CD4-positive, alpha-beta T cell treated with Interleukin-4 for 4 hours (primary cell): ENCODE measurements at places on chromosomes 3 and 15.

DNA sequence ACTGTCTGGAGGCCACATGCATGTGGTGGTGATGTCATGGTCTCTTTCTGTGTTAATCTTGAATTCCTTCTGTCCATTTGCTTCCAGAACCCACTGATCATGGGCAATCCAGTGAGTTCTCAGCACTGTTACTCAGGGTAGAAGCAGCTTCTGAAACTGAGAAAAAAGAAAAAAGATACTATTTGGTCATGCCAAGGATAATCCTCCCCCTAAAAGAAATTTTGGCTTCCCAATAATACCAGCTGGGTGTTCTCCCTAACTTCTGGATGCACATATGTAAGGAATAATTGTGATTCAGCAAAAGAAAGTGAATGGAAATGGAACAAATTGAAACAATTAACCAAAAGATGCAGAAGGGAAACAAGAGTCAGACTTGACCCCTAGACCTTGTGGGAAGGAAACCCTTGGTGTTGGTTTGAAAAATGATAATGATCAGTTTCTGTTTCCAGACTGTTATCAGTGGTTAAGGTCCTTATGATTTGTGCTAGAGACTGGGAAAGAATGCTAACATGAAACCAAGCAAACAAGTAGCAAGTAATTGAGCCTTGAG, 92.3 kb downstream of the RBMS3 start:
- no peak for DNase-seq

- no peak for DNase-seq
Observed at GRCh38 chr15:22973286-22973685, 6.9 kb downstream of the CYFIP1 start.

DNA sequence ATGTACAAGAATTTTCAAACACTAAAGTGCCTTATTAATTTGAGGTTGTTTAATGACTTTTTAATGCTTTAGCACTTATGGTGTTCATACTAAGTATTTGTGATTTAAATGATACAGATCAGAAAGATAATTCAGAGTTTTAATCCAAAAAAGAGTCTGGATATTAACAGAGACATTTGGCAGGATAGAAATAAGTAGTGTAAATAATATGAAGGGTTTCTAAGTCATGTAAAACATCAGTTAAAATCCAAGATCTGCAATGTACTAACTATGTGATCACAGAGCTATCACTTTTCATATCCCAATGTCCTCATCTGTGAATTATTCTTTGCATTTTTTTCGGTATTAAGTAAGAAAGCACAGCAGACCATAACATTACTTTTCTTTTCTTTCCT, 62.9 kb downstream of the CD200 start:
- no peak for DNase-seq

DNA sequence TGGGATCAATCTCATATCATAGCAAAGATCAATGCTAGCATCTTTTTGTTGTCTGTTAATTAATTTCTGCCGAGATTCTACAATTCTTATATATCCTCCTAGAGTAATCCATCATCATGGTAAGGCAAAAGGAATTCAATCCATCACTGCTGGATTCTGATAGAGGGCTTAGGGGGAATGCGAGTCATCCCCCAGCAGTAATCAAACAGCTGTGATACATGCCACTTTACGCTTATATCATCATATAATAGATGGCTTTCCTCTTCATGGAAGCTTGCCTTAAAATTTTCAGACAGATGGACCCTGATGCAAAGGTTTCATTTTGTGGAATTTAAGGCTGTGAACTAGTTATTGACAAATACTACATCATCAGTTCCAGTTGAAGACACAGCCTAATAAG, 645.9 kb downstream of the CADM2 start:
- no peak for DNase-seq

DNA sequence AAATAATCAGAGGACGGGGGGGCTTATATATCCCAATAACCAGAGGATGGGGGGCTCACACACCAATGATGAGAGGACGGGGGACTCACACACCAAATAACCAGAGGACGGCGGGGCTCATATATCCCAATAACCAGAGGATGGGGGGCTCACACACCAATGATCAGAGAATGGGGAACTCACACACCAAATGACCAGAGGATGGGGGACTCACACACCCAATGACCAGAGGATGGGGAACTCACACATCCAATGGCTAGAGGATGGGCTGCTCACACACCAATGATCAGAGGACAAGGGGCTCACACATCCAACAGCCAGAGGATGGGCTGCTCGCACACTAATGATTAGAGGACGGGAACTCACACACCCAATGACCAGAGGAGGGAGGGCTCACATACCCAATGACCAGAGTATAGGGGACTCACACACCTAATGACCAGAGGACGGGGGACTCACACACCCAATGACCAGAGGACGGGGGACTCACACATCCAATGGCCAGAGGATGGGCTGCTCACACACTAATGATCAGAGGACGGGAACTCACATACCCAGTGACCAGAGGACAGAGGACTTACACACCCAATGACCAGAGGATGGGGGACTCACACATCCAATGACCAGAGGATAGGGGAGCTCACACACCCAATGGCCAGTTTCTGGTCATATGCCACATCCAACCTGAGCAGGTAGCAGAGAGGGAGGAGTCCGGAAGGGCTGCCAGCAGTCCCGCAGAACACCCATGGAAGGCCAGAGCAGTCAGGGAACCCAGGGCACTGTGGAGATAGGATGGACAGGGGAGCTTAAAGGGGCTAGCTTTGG, 10.6 kb downstream of the RAB6B start:
- DNase-seq, result no peak

DNA sequence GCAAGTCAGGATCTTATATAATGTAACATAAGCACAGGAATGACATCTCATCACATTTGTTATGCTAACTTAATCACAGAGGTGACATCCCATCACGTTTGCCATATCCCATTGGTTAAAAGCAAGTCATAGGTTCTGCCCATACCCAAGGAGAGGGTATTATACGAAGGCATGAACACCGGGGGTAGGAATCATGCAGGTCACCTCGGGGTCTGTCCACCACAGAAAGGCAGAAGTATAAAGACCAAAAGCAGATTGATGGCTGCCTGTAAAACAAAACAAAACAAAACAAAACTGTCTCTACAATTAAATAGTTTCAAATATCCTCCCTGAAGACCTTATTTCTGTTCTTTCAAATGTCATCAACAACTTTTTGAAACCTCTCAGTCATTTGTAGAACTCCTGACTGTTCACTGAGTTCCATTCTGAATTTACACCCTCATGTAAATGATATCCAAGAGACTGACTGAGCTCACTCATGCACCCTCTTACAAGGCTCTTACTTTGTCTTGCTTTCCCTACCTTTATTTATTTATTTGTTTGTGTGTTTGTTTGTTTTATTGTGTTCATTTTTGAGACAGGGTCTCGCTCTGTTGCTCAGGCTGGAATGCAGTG, 22.7 kb upstream of the ZNF639 start:
- DNase-seq, result no peak

- no peak for DNase-seq
Observed at GRCh38 chr3:42289026-42289425, 23.0 kb upstream of the CCK start.

- DNase-seq, result no peak
Observed at GRCh38 chr3:50299638-50299928, 378 bp upstream of the HYAL3 start.

GRCh38 chr3:76561494-76562236, 478.2 kb upstream of the ROBO2 start:
- DNase-seq, result no peak

- no peak for DNase-seq
Observed at GRCh38 chr15:37893309-37893708, 41.1 kb upstream of the TMCO5A start.

- no peak for DNase-seq
Observed at GRCh38 chr3:13209634-13209997, 136.4 kb upstream of the IQSEC1 start.

DNA sequence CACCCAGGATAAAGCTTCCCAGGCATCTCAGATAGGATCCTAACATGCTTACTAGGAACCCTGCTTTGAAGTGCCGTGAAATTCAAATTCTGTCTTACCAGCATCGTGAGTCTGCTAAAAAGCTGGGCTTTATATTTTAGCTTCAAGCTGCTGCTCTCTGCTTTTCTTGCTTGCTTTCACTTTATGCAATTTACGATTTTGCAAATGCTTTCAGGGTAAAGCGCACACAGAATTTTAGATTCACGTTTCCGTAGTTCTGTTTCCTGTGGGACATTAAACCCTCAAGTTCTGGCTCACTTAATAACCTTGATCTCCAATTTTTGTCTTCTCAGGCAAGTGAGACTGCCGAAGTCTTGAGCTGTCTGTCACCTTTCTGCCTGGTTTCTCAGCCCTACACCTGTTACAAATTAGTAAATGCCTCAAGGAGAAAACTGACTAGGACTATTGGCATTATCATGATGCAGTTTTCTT, 170.5 kb upstream of the TGFBR2 start:
- no peak for DNase-seq

DNA sequence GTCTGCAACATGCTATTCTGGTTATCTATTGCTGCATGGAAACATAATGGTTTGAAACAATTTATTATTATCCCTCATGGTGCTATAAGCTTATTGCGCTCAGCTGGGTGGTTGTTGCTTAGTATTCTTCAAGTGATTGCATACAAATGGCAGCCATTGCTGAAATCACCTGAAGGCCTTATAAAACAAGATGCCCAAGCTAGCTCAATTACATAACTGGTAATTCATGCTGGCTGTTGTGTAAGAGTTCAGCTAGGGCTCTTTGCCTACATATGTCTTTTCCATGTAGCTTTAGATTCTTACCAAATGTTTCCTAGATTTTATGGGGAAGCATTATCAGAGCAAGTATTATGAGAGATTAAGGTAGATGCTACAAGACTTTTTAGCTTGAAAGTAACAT, 644.0 kb upstream of the CBLB start:
- no peak for DNase-seq

- DNase-seq, result no peak
Observed at GRCh38 chr15:97921296-97921865, 39.1 kb upstream of the ARRDC4 start.

- no peak for DNase-seq
Observed at GRCh38 chr3:121878411-121878810, 15.8 kb upstream of the SLC15A2 start.

- DNase-seq, result no peak
Observed at GRCh38 chr3:69409831-69410230, 23.9 kb upstream of the FRMD4B start.

- no peak for DNase-seq
Observed at GRCh38 chr3:61868499-61868898, 307.1 kb downstream of the PTPRG start.

DNA sequence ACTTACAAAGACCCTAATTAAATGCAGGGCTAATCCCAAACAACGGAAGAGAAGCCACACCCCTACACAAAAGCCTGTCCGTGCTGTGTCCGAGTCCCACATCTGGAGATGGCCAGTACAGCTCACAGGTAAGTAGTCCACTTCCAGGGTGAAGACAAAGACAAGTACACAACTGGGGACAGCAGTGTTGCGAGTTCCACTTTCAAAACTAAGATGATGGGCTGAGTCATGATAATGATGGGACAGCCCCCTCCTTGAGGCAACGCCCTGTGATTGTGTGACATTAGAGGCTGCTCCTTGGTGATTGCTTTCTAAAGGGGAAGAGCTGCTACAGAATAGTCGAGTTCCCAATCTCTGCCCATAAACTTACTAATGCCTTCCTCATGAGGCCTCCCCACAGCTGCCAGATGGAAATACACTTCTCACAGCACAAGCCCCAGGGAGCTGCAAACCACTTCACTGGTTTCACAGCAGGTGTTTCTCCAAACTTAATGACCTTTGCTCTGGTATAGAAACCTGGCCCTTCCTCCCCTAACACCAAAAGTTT, 27.6 kb downstream of the RFT1 start:
- DNase-seq, result peak; percentile 53

DNA sequence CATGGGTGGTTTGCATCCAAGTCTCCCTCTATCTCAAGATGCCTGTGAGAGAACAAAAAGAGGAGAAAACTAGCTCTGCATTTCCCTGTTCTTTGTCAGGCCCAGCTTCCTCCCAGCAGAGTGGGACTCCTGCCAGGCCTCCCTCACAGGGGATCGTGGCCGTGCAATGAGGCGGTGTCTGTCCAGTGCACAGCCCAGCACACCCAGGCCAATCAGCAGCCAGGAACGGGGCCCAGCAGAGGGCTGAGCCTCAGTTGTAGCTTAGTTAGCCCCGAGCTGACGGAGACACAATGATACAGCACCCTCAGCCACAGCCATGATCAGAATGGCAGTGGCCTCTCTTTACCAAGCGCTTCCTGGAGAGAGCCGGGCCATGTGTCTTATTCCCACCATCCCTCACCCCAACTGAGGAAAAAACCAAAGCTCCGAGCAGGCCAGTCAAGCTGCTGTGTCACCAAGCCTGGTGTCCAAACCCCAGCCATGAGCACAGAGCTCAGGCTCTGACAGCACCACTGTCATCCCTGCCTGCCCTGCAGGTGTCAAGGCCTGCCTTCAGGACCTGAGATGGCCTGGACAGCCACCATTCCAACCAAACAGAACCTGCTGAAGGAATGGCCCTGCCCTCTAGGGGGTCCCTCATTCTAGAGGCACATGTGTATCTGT, 71.1 kb downstream of the DNAJB8 start:
- DNase-seq, result no peak

- DNase-seq, result no peak
Observed at GRCh38 chr3:123383091-123384053, 65.5 kb downstream of the ADCY5 start.

DNA sequence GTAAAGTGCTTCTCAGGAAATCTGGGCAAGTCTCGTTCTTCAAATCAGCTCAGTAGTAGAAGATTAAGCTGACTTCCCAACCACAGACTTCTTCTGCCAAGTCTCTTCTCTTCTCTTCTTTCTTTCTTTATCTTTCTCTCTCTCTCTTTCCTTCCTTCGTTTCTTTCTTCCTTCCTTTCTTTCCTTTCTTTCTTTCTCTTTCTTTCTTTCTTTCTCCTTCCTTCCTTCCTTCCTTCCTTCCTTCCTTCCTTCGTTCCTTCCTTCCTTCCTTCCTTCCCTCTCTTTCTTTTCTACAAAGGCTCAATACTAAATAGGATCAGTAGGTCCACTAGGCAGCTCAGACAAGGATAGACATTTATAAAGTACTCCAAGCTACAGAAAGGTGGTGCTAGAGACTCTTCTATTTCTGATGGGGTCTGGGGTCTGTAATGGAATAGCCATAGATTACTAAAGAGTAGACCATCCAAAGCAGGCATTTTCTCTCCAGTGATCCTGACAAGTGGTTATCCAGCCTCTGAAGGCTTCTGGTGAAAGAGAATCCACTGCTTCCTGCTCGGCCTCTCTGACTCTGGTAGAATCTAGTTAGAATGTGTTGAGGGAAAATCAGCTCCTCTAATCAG, 100.8 kb downstream of the TPRG1 start:
- DNase-seq, result no peak

- no peak for DNase-seq
Observed at GRCh38 chr3:44476963-44477311, 533 bp downstream of the ZNF445 start.

DNA sequence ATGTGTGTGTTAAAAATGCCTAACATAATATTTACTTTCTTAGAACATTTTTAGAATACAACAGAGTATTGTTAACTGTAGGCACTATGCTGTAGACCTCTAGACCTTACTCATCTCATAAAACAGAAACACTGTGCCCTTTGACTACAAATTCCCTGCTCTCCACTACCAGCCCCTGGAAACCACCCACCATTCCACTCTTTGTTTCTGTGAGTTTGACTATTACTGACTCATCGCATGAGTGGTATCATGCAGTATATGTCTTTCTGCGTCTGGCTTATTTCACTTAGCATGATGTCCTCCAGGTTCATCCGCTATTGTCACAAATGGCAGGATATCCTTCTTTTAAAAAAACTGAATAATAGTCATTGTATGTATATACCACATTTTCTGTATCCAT, 216.7 kb upstream of the CFAP20DC start:
- no peak for DNase-seq
